ENCODE measurements at places on chromosomes 6 and 20.
A peak's percentile ranks its signal among the peaks of the same experiment; 100 is the strongest.

- no peak for DNase-seq
Observed at GRCh38 chr20:55160037-55160436, 684.6 kb downstream of the DOK5 start.

DNA sequence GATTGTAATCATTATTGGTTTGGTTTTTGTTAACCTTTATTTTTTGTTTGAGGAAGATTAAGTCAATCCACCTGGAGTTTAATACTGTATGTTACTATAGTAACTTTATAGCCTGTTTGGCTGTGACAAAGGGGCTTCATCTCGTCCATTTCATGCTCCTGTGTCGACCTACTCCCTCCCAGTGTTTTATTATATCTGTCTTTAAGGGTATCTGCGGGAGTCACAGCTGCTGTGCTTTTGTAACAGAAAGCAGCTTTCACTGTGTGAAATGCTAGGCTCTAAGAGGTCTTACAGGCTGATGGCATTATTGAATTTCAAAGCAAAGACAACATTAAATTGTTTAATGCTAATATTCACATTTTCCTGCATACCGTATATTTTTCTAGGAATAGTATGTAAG lies 698.0 kb upstream of the POU3F2 start:
- no peak for DNase-seq

DNA sequence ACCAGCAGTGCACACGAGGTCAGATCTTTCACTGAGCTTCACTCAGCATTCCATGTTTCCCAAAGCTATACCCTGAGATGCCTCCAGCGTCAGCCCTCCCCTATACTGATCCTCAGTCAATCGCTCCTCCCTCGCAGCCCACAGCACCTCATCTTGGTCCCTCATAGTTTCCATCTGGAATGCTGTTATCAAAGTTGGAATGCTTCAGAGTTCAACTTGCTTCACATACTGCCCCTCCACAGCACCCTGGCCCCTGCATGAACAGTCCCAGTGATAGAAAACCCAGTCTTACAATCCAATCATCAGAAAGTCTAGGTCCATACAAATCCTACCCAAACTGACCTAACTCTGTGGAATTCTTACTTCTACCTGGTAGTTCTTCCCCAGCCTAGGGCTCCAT lies 20.0 kb downstream of the SPAG4 start:
- DNase-seq = no peak

GRCh38 chr20:22001886-22002285 lies 296.4 kb downstream of the PAX1 start:
- DNase-seq = no peak

- no peak for DNase-seq
Observed at GRCh38 chr20:61807471-61808160, 258.1 kb downstream of the TAF4 start.

DNA sequence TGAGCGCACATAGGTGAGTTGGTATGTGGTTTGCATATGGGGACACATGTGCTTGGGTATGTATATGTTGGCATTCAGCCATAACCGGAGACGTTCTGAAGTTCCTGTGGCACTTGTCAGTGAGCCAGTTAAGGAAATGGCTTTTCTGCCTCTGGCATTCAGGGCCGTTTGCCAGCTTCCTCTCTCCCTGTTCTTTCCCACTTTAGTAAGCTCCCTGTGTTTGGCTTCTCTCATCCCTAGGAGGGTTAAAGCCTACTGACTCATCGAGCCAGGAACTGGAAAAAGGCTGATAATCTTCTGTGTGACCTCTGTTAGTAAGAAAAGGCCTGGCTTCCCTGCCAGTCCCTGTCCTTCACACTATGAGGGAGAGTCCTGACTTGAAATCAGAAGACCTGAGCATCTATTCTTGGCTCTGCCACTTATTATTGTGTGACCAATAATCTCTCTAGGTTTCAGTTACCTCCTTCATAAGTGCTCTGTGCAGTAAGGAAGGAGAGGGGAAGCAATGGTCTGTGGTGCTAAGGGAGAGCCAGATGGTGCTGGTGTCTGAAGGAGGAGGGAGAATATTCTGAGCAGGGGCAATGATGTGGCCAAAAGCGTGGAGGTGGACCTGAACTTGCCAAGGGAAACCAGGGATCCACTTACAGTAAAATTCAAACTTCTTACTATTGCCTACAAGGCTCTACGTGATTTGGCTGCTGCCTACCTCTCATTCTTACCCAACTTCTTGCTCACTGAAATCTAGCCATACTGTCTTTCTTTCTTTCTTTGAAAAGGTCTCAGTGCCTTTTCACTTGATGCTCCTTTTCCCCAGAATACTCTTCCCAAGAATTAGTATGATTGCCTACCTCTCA lies 31.4 kb downstream of the ACSS2 start:
- peak; percentile 71 for DNase-seq

DNA sequence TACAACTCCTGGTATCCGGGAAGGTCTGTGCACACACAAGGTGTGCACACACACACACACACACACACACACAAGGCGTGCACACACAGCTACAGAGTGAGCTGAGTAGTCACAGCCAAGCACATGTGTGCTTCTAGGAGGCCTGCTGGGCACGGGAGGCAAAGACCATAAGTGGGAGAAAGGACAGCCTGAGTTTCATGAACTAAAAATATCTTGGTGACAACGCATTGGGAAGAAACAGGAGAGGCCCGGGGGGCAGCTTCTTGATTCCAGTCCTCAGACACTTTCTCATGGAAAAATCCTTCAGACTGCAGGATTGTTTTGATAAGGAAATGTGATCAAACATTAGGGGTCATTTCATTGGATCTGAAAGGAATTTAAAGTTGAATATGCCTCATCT lies 2.6 kb downstream of the TRAF3IP2 start:
- no peak for DNase-seq

All from NCI-H2171 treated with DMSO at 0.1 percent for 48 hours (cell line).